ENCODE measurements at places on chromosomes 4 and X. TPM values are rescaled to one million over a fixed set of nuclear protein-coding genes. Genes with fewer than 3 reads are reported as not detected.

GRCh38 chrX:74853255-74853654, 72.0 kb downstream of the NEXMIF start:
- no peak for DNase-seq

DNA sequence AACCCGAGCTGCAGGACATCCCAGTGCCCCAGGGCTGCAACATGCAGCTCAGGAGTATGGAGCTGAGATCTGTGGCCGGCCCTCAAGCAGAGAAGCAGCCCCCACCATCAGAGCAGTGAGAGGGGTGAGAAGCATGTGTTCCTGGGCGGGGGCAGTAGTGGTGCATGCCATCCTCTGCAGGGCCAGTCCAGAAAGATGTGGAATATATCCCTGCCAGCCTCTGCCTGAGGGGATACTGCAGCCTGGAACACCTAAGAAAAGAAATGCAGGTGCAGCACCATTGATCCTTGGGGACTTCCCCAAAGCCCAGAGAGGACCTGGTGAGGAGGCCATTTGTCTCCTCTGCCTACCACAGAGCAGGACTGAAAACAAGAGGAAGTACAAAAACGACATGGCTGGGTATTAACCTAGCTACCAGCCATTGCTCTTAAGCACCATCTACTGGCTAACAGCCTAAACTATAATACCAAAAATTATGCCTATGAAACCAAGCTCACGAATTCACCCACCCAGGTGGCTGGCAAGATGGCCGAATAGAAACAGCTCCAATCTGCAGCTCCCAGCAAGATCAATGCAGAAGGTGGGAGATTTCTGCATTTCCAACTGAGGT, 158.8 kb downstream of the ADGRA3 start:
- no peak for DNase-seq

DNA sequence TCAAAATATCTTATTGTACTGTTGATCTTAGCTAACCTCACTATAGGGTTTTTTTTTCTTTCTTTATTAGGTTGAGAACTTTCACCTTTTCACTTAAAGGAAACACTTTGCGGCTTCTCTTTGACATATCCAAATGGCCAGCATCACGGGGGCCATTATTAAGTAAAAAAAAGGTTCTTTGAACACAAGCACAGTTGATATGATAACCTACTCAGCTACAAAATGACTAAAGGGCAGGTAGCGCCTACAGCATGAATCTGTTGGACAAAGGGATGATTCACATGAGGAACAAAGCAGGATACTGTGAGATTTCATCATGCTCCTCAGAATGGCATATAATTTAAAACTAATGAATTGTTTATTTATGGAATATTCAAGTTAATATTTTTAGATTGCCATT, 119.6 kb downstream of the CCSER1 start:
- no peak for DNase-seq

GRCh38 chr4:98601708-98602107, 56.7 kb downstream of the TSPAN5 start:
- DNase-seq = peak; percentile 21

GRCh38 chr4:6668391-6668790, 25.3 kb upstream of the S100P start:
- DNase-seq = no peak

- DNase-seq = no peak
These were observed 45.5 kb upstream of the CLNK start for GRCh38 chr4:10730019-10730418.

DNA sequence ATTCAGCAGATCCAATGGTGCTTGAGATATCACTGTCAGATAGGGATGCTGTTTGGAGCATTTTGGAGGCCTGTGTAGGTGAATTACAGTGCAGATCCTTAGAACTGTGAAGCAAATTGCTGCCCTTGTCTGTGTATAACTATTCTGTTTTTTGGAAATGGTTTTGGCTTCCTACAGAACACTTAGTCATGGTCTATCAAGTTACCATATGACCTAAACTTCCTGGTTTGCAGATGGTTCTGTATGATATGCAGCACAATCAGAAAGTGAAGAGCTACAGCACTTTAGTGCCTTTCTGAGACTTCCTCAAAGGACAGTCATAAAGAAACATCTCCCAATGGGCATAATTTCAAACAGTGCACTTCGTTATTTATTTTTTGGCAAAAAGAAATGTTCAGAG, 688.6 kb downstream of the SH3BGRL start:
- no peak for DNase-seq

- DNase-seq = no peak
These were observed 183.8 kb downstream of the FBXO8 start for GRCh38 chr4:174099712-174100111.

DNA sequence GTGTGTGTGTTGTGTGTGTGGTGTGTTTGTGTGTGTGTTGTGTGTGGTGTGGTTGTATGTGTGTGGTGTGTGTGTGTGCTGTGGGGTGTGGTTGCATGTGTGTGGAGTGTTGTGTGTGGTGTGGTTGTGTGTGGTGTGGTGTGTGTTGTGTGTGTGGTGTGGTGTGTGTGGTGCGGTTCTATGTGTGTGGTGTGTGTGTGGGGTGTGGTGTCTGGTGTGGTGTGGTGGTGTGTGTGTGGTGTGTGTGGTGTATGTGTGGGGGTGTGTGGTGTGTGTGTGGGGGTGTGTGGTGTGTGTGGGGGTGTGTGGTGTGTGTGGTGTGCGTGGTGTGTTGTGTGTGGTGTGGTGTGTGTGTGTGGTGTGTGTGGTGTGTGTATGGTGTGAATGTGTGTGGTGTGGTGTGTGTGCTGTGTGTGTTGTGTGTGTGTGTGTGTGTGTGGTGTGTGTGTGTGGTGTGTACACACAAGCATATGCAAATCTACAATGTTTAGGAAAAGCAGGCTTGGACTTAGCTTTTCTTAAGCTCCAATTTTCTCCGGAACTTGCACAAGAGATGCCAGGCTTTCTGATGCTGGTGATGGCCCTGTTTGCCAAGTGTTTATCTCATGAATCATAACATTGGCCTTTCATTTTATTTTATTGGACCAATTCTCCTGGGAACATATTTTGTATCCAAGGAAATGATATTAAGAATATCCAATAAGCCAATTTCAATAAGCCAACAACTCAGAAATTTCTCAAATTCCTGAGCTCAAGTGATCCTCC, 148.7 kb downstream of the SPATA18 start:
- no peak for DNase-seq

- DNase-seq = no peak
These were observed 15.6 kb upstream of the SPRY1 start for GRCh38 chr4:123380728-123381716.

DNA sequence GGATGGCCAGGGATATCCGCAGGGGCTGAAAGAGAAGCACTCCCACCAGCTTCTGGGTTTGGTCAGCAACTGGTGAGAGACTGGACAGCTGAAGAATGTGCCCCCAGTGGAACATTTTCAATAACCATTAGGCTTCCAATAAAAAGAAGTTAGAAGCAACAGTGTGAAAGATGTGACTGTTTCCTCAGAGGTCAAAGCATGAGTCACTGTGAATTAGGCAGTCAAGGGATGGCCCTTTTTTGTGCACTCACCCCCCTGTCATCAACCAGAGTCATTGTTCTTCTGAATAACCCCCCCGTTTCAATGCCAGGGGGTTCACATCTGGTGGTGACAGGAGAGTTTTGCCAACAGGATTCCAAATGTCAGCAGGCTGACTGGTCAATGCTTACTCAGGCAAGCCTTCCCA, 74.6 kb upstream of the SH3RF1 start:
- DNase-seq = no peak

Gene AMTN
- total RNA-seq = not detected

Gene MPC1L
- not detected for total RNA-seq

Measured in activated CD4-positive, alpha-beta memory T cell treated with anti-CD3 and anti-CD28 coated beads, Interleukin-2, amount 10 ng/mL, durations not matched to agents 7 days and 5 days (primary cell).